ENCODE measurements at places on chromosomes 5 and 9.

GRCh38 chr9:81759680-81760215 is 70.4 kb upstream of the TLE1 start:
- DNase-seq: peak; percentile 70

- DNase-seq: no peak
These were observed 217.3 kb downstream of the ADAMTS6 start for GRCh38 chr5:65264420-65264819.

DNA sequence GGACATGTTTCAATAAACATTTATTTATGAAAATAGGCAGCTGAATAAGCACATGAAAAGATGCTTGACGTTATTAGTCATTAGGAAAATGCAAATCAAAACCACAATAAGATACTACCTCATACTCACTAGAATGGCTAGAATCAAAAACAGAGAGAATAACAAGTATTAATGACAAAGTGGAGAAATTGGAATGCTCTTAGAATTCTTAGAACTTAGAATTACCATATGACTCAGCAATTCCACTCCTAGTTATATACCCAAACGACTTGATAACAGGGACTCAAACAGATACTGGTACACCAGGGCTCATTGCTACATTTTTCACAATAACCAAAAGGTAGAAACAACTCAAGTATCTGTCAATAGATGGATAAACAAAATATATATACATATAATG is 15.1 kb upstream of the TRIM36 start:
- DNase-seq: no peak

- DNase-seq: peak; percentile 66
These were observed 74.7 kb downstream of the WWC1 start for GRCh38 chr5:168366116-168366515.

DNA sequence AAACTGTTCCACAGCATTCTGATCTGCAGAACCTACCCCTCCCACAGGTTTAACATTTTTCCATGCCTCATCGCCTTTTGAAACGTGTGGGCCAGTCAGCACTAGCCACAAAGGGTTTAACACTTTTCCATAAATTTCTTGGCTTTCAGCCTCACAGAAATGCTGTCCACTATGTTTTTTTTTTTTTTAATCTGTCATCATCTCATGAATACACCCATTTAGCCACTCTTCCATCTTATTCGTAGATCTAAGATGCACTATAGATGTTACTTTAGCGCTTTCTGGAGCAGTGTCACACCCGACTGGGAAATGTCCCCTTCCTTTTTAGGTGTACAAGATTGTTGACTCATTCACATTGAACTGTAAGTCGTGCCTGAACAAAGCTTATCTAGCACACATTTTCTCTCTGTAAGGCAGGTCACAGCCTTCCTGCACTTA is 62.3 kb downstream of the GCNT1 start:
- no peak for DNase-seq
